ENCODE measurements at places on chromosomes 7 and 10. TPM values are rescaled to one million over a fixed set of nuclear protein-coding genes. Genes with fewer than 3 reads are reported as not detected.
A peak's percentile ranks its signal among the peaks of the same experiment; 100 is the strongest.

- no peak overlapping the region for H3K27ac ChIP-seq
- no peaks in the 10 kb centered on the region for H3K4me1 ChIP-seq
- no peaks in the 10 kb centered on the region for H3K36me3 ChIP-seq
- no peaks in the 10 kb centered on the region for H3K27me3 ChIP-seq
- no peak for DNase-seq
- H3K4me3 ChIP-seq, result no peak overlapping the region
These were observed 8.0 kb downstream of the CALHM3 start for GRCh38 chr10:103470761-103471653.

DNA sequence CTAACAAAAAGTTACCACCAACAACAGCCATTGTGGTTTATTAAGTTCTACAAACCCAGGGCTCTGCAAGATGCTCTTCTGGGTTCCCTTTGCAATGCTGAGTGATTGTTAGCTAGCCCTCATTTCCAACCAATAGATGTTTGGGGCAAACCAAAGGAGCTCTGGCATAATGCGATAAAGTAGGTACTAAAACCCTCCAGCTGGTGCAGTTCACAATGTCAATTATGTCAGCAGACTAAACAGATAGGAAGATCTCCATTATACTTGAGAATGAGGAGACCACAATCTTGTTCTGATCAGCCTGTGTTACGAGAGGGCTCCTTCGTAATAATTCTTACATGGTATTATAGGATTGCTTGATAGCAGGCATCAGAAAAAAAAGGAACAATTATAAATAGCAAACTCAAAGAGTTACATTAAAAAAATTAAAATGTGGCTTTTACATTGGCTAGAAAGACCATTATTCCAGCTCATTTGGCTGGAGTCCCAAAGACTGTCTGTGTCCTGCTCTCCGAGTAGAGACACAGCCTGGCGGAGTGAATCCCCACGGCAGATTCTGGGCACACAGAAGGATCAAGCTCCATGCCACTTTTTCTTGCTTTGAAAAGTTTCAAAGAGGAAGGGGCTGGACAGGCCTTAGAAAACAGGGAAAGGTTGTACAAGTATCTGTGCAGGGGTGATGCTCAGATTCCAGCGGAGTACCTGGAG is 93.8 kb downstream of the ZRANB1 start:
- peak overlapping the region; percentile 10 for H3K27ac ChIP-seq
- DNase-seq, result no peak
- H3K27me3 ChIP-seq, result no peaks in the 10 kb centered on the region
- no peak overlapping the region for H3K4me3 ChIP-seq
- H3K36me3 ChIP-seq, result peaks cover 26% of the 10 kb centered on the region
- peaks cover 45% of the 10 kb centered on the region for H3K4me1 ChIP-seq

CACUL1 gene
- 33.7 TPM for total RNA-seq

GRCh38 chr10:133349160-133349568 is 2.0 kb downstream of the PRAP1 start:
- DNase-seq, result no peak
- H3K27ac ChIP-seq, result no peak overlapping the region
- peaks cover 5% of the 10 kb centered on the region for H3K4me1 ChIP-seq
- H3K27me3 ChIP-seq, result no peaks in the 10 kb centered on the region
